Activated CD4-positive, alpha-beta memory T cell treated with anti-CD3 and anti-CD28 coated beads for 36 hours (primary cell): ENCODE measurements at places on chromosomes 3 and 15. TPM values are rescaled to one million over a fixed set of nuclear protein-coding genes. Genes with fewer than 3 reads are reported as not detected.

ETFA gene
- 169 TPM for total RNA-seq

PXYLP1 gene
- total RNA-seq = 9.0 TPM

DOCK3 gene
- total RNA-seq = 2.7 TPM

NLGN1 gene
- total RNA-seq = not detected

MON1A gene
- 6.3 TPM for total RNA-seq

IQCF5 gene
- not detected for total RNA-seq

GOLGA6L10 gene
- 1.7 TPM for total RNA-seq

KCNAB1 gene
- not detected for total RNA-seq

HAUS2 gene
- 45.1 TPM for total RNA-seq

SLC2A2 gene
- total RNA-seq = not detected

EPHA6 gene
- total RNA-seq = not detected

CACNA2D3 gene
- not detected for total RNA-seq

GRCh38 chr15:91694131-91694830 lies 159.2 kb upstream of the SLCO3A1 start:
- no peak for DNase-seq

DNA sequence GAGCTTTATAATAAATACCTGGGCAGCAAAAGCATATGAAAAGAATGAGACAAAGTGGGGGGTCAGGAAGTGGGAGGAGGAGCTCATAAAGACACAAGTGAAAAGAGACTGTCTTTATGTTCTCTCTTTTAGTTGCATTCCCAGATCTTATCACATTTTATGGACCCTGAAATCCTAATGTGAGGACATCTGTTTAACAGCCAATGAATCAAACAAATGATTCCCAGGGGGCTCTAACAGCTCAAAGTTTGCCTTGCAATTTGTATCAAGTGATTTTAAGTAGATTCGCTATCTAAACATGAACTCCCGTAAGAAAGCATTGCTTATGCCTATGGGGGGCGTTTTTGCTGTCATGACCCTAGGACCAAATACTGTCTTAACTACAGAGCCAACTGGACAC lies 332.3 kb upstream of the CNTN4 start:
- no peak for DNase-seq

- no peak for DNase-seq
Observed at GRCh38 chr3:49873623-49874022, 3.9 kb upstream of the CAMKV start.

DNA sequence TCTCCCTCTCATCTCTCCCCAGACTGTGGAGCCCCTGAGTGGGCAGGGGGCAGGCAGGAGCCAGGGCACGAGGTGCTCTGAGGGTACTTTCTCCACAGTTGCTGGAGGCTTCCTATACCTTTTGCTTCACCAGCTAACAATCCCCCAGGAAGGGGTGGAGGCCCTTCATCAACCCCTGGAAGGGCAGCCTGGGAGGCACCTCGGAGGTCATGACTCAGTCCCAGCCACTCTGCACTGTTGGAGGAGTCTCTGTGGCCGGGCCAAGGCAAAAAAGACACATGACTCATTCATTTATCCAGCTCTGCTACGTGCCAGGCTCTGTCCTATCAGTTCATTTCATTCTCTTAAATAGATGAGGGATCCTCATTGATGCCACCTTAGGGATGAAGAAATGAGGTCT lies 15.6 kb upstream of the KY start:
- DNase-seq = no peak

DNA sequence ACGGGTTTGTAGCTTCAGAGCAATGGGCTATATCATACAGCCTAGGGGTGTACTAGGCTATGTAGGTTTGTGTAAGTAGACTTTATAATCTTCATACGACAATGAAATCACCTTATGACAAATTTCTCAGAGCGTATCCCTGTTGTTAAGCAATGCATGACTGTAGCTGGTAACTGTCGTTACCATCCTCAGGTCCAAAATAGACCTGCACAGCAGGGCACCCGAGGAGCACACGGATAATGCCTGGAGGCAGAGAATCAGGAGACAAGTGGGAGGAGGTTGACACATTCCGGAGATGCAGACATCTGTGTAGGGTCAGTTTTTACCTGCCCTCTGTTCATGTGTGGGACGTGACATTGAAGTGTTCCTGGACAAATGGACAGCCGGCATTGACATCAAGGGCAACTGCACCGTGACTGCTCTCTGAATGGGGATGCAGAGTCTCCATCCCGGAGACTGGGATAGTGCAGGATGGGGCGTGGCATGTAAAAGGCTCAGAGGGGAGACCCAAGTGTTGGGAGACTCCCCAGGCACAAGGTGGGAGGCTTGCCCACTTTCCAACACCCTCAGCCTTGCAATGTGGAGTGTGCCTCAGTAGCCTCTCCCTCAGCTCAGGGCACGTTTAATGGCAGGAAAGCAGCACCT lies 45.9 kb upstream of the PGPEP1L start:
- no peak for DNase-seq

GRCh38 chr15:82663186-82663600 lies 16.0 kb upstream of the CPEB1 start:
- DNase-seq = peak; percentile 58

DNA sequence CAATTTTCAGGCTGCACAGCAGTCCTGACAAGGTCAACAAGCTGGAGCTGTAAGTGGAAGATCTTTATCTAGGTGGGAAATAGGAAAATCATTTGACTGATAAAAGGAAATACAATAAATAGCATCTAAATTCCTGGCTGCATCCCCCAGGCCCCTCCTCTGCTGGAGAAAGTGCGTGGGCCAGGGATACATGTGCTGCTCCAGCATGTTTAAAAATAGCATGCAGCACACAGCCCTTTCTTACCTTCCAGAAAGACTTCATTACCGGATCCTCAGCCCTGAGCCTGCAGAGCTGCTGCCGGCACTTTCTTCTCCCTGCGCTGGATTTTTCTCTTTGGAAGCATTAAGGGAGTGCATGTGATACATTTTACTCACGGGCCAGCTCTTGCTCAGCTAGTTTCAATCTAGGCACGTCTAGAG lies 77.3 kb downstream of the HMG20A start:
- DNase-seq = no peak

DNA sequence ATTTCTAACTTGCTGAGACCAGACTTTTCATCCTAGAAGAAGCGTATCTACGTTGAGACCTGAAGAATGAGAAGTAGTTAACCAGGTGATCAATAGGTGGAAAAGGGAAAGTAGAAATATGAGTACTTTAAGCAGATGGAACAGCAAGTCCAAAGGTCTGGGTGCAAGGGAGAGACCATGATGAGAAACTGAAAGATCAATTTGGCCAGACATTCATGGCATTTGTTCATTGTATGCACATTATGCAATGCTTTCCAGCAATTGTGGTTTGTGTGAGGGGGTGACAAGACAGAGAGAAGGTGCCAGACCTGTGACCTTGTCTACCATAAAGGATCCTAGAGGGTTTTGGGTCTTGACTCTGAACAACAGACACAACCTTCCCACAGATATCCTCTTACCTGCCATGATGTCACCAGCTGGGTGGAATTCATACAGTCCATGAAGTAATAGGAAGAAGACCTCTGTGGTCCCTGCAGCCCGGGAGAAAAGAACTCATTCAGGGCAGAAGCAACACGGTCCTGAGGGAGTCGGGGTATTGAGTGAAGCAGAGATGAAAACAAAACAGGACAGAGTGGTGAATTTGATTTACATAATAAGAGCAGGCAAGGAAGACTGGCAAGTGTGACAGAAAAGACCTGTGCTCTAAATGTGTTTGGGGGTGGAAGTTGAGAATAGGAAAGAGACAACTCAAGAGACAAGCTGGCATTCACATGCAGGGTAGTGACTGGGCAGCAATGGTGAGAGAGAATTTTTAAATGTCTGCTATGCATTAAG lies 63.4 kb upstream of the PSMD6 start:
- no peak for DNase-seq

GRCh38 chr3:52313188-52313773 lies 2.8 kb upstream of the DNAH1 start:
- no peak for DNase-seq

- DNase-seq = no peak
Observed at GRCh38 chr15:89876396-89877082, 17.3 kb downstream of the AP3S2 start.

GRCh38 chr15:99326235-99326634 lies 75.0 kb downstream of the LRRC28 start:
- no peak for DNase-seq

DNA sequence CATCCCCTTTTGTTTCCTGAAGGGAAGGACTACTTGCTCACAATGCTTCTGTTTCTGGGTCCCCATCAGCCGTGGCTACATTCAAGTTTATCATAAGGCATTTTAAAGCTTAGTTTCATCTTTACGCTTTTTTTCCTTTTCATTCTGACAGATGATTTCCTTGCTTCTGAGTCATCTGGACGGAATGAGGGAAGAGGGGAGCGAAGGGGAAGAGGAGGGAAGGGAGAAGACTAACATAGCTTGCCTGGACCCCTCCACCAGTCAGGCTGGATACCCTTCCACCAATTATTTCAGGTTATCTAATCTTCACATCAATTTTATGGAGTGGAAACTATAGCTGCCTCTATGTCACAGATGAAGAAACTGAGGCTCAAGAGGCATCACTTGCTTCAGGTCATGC lies 27.6 kb downstream of the FAM3D start:
- no peak for DNase-seq

- DNase-seq = peak; percentile 66
Observed at GRCh38 chr3:111610612-111611054, 15.5 kb upstream of the ZBED2 start.

DNA sequence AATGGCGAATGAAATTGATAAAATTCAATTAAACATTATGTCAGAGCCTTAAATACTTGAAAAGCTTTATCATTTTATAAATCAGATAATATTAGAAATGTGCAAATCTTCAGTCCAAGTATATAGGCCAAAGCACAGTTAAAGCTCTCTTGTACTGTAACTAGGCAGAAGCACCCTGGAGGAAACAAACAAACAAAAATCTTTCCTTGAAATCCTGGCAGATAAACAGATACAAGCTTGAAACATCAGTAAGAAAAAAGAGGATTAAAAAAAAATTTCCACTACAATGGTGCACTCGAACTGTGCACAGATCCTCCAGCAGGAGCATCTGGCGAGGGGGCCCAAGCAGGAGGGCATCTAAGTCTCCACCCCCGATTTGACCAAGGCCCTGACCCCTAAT lies 166.6 kb downstream of the PLD1 start:
- DNase-seq = no peak

- no peak for DNase-seq
Observed at GRCh38 chr15:39323706-39324105, 257.2 kb upstream of the THBS1 start.

DNA sequence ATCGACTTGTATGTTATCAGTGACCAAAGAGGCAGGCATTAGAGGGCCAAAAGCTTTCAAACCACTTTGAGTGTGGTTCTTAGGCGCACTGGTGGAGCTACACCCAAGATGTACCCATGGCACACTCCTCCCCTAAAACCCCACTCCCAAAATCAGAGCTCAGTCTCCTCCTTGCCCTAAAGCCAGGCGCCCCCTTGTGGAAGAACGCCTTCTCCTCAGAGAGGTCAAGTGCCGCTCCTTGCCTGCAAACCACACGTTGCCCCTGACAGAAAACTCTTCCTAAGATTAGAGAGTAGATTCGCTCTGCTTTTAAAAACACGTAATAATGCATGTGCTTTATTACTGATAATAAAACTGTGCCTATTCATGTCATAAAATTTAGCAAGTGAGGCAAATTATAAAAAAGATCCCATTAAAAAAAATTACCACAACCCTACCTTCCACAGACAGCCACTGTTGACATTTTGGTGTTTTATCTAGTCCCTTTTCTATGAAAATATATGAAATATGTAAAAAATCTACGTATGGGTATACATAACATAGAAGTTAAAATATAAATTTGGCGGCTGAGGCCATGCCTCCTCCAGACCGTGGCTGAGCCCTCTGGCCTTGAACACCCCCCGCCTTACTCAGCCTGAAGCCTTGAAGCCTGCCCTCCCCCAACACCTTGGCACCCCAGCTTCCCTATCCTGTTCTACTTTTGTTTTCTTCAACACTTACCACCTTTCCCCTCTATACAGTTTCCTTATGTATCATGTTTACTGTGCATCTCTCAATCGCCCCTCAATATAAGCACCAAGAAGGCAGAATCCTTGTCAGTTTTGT lies 33.5 kb downstream of the BCL2L10 start:
- DNase-seq = peak; percentile 87

DNA sequence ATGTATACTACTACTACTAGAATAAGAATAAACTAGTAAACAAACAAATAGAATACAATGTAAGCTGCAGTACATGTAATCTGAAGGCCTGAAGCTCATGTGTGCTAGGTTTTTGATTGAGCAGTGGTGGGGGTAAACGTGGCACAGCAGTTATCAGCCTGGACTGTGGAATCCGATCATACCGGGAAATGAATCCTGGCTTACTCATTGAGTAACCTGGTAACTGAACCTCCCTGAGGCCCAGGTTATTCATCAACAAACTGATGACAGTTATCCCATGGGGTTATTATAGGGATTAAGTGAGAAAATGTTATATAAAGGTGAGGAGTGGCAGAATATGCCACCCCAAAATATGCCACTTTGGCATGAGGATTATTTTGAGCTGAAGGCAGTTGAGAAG lies 339.1 kb downstream of the FHIT start:
- no peak for DNase-seq

GRCh38 chr3:74562558-74563269 lies 51.7 kb downstream of the CNTN3 start:
- no peak for DNase-seq

- no peak for DNase-seq
Observed at GRCh38 chr15:78985859-78986475, 41.1 kb upstream of the CTSH start.

- DNase-seq = no peak
Observed at GRCh38 chr3:117348884-117349283, 639.3 kb downstream of the TUSC7 start.

DNA sequence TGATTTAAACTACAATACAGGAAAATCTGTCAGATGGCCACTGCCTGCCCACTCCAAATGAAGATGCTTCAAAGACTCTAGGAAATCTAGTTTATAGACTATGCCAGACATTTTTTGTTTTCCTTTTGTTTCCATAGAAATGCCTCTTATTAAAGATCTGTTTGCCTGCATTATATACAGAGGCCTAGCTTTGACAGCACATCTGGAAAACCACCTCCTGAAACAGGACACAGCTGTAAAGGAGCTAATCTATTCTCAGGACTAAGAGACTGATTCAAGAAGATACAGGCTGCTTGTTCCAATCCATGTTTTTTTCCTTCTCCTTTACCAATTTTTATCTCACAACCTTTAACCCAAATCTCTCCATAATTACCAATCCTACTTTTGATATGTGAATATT lies 75.3 kb upstream of the STRIT1 start:
- DNase-seq = no peak

- no peak for DNase-seq
Observed at GRCh38 chr15:81633889-81634288, 259.9 kb upstream of the TMC3 start.

DNA sequence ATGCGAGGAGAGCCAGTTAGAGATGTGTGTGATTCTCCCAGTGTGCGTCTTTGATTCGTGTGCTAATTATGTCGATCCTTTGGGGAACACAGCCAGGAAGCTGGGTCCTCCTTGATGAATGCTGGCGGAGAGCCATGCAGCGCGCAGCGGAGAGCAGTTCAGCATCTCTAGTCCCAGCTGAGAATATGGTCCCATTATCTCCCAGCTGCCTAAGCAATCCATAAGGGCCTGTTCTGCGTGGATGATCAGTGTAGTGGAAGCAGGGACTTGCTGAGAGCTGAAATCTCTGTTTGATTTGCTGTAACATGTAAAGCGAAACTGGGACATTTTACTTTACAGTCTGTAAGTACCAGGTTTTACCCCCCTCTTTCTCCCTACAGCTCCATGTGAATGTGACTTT lies 412.7 kb downstream of the CNTN4 start:
- no peak for DNase-seq

GRCh38 chr15:95497634-95498033 lies 832.9 kb upstream of the NR2F2 start:
- DNase-seq = no peak
